ENCODE measurements at places on chromosomes 3 and 15. TPM values are rescaled to one million over a fixed set of nuclear protein-coding genes. Genes with fewer than 3 reads are reported as not detected.

ANO10 gene
- total RNA-seq: 10.5 TPM

DNA sequence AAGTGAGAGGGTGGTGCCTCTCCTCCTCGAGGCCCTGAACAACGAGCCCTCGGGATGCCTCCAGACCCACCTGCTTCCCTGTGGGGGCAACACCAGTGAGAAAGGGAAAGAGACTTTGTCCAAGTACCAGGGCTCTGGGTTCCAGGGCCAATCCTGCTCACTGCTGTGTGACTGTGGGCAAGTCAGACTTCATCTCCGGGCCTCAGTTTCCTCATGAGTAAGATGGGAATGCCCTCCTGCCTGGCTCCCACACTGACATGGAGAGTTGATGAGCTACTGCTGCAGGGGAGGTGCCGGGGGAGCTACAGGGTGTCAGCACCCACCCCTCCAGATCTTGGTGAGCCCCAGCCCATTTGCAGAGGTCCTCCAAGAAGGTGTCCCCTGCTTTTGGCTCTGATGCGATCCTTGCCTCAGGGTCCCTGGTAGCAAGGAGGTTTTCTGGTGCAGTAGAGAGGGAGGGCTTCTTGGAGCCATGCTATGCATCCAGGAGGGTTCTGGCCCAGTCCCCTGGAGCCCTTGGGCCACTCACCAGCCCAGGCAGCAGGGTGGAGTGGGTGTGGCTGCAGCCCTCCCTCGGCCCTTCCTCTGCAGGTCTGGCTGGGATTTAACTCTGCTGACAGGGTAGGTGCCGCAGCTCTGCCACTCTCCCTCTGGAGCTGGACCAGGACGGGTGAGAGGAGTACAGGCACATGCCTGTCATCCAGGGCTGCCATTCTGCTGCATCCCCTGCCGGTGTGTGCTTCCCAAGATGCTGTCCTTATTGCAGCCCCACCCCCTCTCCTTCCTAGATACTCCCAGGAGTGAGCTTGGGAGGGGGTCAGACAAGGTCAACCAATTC, 26.9 kb downstream of the LOXL1 start:
- DNase-seq: no peak

GRCh38 chr15:78205856-78206255, 28.5 kb downstream of the ACSBG1 start:
- no peak for DNase-seq

GRCh38 chr3:127072221-127072771, 89.4 kb downstream of the PLXNA1 start:
- DNase-seq: peak; percentile 13

All from left ventricle myocardium superior (tissue), 1 donor.